Fibroblast of gingiva (primary cell): ENCODE measurements at places on chromosomes 7 and 10.
A peak's percentile ranks its signal among the peaks of the same experiment; 100 is the strongest.

- no peak for DNase-seq
Measured at GRCh38 chr7:19113855-19114550, 3.4 kb downstream of the TWIST1 start.

DNA sequence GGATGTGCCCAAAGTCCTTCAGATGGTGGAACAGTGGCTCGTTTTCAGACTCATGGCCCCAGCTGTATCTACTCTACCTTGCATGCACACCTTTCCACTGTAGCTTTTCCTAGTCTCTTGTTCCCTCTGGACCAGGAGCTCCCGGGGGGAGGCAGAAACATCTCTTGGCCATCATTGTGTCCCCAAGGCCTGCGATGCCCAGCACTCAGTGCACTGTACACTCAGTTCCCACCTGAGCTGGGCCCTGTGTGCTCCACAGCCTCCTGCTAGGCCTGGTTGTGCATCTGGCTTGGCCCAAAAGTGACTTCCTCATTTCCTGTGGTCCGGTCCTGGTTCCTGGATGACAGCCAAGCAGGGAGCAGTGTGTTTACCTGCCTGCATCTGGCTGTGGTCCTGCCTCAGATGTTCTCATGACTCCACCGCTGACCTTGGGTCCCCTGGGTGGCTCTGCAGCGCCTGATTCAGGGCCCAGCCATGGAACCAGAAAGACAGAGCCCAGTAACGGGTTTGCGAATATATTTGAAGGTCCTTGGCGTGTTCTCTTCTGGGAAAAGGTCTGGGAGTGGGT is 9.9 kb upstream of the DOCK1 start:
- no peak for DNase-seq

- no peak for DNase-seq
Measured at GRCh38 chr10:10396601-10397000, 621.1 kb upstream of the CELF2 start.

DNA sequence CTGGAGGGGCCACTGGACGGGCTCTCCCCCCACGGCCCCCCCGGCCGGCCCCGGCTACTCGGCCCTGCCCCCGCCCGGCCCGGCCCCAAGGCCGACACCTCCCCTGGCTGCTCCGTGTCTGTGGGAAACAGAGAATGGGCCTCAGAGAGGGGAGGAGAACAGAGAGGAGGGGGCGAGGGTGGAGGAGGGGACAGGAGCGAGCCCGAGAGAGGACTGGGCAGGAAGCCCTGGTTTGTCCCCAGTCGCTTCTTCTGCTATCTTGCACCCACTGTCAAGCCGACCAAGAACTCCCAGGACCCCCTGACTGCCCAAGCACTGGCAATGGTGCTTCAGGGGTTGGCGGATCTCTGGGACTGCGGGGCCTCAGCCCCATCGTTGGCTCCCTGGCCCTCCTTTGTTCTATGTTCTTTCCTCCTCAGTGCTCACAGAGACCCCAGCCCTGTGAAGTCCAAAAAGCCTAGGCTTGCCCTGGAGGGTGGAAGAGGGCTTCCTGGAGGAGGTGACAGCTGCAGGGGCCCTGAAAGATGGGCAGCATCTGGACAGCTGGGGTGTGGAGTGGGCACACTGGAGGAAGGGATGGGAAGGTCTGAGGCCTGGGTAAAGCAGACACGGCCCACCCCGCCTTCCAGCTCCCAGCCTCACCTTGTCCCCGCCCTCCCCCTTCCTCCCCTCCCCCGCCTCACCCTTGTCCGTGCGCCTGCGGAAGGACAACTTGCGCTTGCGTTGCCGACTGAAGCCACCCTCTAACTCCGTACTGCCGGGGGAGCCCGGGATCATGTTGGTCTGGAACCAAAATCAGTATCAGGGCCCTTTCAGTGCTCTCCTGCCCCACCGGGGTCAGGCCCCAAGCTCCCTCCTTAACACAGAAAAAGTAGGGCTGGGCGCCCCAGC is 30.1 kb downstream of the KCNH2 start:
- no peak for DNase-seq

- DNase-seq, result no peak
Measured at GRCh38 chr10:125116652-125117310, 43.6 kb downstream of the CTBP2 start.

DNA sequence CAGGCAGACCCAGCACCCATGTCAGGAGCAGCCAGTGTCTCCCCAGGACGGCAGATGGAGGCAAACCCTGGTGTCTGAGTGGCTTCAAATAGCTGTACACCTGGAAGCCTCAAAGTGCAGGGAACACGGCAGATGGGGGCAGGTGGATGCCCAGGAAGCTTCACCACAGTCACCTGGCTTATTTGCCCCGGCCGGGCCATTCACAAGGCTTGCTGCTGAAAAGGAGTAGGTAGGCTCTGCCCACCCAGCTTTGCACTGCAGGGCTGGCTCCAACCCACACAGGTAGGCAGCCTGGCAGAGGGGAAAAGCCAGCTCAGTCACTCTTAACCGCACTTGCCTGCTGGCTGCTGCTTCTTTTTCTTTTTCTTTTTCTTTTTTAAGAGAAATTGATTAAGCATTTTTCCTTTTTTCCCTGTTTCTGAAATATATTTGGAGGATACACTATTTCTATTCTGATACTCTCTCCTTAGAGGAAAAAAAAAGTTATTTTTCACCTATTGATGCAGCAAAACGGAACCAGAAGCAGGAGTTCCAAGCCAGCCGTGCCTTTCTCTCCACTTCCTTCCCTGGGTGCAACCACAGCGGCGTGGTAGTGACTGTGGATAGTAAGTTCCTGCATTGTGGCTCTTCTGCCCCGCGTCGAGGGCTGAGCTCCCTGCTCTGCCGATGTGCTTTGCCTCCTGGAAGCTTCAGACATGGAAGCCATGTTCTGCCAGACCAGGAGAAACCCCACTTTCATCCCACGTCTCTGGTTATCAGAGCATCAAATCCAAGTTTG is 118.3 kb downstream of the KLF6 start:
- no peak for DNase-seq

GRCh38 chr10:74314166-74314565 is 163.1 kb downstream of the ADK start:
- DNase-seq, result no peak

- peak; percentile 49 for DNase-seq
Measured at GRCh38 chr10:6786579-6787031, 206.5 kb upstream of the PRKCQ start.

GRCh38 chr10:95319239-95319638 is 28.4 kb upstream of the PDLIM1 start:
- DNase-seq, result peak; percentile 37

GRCh38 chr7:20826243-20826642 is 39.6 kb upstream of the SP8 start:
- no peak for DNase-seq

DNA sequence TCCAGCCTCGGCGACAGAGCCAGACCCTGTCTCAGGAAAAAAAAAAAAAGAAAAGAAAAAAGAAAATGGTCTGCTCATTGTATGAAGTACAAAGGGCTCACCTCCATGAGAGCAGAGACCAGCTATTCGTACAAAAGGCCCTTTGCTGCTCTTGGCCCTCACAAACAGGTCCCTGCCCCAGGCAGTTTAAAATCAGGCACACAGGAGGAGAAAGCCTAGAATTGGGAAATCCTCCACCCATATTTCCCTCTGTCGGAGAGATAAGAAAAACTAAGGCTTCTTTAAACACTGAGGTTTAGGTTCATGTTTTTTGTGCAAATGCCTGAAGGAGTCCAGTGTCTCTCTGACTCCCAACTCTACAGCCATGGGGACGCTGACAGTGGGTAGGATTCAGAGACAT is 15.1 kb downstream of the GNA12 start:
- DNase-seq, result no peak

- DNase-seq, result no peak
Measured at GRCh38 chr7:149854611-149855360, 16.6 kb downstream of the ZNF862 start.

DNA sequence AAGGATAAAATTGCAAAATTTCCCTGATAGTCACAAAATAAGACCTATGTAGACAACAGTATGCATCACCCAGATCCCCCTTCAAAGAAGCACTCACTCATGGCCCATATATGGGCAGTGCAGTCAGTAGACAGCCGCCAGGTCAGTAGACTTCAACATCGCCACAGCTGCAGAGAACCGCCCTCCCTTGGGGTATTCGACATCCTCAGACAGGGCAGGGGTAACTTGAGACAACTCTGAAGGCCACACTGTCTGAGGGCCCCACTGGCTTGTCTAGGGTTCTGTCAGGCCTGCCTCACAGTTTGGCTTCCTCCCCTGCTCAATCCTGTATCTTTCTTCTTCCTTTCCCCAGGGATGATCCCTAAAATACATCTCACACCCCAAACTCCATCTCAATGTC is 172.3 kb downstream of the IMMP2L start:
- DNase-seq, result no peak

DNA sequence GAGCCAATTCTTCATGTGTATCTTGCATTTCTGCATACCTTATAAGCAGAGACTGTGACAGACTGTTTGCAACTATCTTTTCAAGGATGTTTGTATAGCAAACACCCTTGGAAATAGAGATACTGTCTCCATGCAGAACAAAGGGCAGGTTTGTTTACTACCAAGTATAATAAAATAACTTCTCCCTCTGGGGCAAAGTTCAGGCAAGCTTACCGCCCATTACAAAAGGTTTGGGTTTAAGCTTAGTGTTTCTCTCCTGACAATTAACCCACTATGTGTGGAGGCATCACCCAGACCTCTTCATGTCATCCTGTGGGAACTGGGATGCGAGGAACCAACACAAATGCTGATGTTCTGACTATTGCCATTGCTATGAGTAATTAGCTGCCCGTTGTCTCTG is 479.1 kb upstream of the ZMIZ1 start:
- DNase-seq, result no peak

DNA sequence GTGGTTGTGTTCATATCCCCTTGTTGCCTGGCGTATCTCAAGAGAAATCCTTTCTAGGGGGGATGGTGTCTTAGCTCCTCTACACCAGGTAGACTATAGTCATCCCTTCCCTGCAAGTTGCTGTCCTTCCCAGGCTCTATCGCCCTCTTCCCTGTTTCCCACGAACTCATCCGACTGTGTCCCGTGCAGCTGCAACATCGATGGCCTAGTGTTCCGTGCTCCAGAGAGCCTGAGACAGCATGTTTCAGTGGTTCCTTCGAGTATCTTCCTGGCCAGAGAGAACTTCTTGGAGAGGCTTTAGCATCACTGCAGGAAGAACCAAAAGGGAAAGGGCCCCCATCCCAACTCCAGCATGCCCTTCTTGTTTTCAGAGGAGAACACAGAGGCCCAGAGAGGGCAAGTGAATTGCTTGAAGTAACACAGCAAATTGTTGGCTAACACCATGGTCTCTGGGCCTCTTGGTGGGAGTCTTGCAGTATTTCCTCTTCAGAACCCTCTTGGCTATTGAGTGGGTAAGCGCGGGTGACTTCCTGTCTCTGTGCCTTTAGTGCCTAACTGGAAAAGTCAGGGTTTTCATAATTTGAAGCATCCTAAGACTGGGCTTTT is 162.9 kb downstream of the RGS10 start:
- no peak for DNase-seq

- DNase-seq, result no peak
Measured at GRCh38 chr7:153935095-153935494, 117.1 kb upstream of the DPP6 start.

GRCh38 chr10:115432188-115432819 is 339.1 kb downstream of the ATRNL1 start:
- no peak for DNase-seq

- DNase-seq, result peak; percentile 89
Measured at GRCh38 chr7:18978108-18978495, 139.3 kb downstream of the TWIST1 start.

DNA sequence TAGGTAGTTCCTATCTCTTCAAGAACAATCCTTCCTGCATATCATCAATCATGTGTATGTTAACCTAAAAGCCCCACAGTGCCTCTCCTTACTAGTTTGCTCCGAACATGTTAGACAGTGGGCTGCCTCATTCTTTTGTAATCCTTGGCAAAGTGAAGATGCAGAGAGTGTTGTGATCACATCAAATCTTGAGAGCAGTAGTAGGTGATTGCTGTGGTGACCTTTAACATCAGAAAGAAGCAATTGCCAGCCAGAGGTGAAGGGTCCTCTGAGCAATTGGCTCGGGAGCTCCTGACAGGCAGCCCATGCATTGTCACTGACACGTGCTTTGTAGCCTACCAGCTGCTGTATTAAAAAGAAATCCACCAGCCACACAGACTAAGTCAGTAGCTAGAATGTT is 19.6 kb upstream of the GSTK1 start:
- no peak for DNase-seq

GRCh38 chr10:77902159-77902558 is 24.4 kb downstream of the DLG5 start:
- no peak for DNase-seq

DNA sequence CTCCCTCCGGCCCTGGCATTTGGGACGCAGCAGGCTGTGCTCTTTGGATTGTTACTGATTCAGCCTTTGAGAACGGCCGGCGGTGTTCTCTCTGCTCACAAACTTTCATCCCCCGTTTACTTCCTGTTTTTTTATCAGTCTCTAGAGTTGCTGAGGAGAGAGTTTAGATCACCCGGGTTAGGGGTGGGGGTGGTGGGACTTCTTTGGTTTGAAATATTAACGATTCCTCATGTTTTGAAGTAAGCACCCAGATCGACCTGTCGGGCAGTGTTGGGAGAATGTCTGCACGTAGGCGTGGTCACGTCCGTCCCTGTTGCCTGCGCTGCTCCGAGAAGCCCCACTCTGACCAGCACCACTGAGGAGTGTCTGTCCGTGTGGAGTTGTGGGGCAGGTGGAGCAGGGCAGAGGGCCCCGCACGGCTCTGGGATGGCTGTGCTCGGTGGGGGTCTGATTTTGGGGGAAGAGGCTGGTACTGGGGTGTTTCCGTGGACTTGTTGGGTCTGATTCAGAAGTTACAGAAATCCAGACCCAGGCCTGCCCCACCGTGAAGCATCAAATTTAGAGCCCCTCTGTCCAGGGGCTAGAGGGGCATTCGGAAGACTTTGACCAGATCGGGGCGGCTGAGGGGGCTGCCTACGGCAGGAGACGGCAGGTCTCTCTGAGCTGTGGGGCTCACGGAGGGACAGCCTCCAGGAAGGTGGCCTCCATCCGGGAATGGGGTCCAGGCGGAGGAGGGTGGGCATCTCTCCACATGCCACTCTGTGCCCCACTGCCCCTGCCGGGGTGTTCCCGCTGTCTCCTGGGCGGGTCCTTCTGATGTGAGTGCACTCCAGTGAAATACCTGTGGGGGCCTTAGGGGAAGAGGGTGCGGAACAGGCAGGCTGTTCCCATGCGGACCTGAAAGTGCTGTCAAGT is 7.4 kb downstream of the INPP5A start:
- no peak for DNase-seq

DNA sequence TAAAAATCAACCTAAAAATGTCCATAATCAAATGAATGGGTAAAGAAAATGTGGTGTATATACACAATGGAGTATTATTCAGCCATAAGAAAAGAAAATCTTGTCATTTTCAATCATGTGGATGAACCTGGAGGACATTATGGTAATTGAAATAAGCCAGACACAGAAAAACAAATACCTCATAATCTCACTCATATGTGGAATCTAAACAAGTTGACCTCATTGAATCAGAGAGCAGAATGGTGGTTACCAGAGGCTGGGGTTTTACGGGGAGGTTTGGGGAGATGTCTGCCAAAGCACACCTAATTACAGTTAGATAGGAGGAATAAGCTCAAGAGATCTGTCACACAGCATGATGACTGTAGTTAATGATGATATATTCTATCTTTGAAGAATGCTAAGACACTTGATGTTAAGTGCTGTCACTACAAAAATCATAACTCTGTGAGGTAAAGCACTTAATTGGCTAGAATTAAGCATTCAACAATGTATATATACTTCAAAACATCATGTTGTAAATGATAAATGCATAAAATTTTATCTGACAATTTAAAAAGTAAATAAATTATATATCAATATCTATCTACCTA is 39.1 kb upstream of the TNPO3 start:
- DNase-seq, result no peak

- no peak for DNase-seq
Measured at GRCh38 chr10:34962866-34963265, 127.3 kb downstream of the CUL2 start.
